ENCODE measurements at places on chromosomes 1 and 21.

DNA sequence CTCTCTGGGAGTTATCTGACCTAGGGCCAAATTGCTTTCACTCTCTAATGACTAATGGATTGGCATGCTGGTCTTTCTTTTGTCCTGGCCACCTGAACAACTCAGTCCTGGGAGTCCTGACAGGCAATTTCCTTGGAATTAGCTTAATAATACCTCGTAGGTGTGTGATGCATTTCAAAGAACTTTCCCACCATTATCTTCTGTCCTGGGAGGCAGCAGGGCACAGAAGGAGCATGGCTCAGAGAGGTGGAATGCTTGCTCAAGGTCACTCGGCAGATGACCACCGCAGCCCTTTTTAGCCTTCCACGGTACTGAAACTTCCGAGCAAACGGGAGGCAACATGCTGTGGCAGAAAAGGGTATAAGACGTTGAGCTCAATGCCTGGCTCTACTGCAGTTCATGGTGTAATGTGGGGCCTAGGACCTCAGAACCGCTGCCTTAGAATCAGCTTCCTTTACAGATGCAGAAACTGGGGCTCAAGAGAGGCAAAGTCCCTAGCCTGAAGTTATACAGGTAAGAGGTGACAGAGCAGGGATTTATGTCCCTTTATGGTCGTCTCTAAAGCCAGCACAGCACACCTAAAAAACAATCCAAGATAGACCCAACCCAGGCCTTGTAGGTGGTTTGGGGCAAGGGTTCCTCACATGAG, 3.2 kb downstream of the ID3 start:
- DNase-seq: no peak

DNA sequence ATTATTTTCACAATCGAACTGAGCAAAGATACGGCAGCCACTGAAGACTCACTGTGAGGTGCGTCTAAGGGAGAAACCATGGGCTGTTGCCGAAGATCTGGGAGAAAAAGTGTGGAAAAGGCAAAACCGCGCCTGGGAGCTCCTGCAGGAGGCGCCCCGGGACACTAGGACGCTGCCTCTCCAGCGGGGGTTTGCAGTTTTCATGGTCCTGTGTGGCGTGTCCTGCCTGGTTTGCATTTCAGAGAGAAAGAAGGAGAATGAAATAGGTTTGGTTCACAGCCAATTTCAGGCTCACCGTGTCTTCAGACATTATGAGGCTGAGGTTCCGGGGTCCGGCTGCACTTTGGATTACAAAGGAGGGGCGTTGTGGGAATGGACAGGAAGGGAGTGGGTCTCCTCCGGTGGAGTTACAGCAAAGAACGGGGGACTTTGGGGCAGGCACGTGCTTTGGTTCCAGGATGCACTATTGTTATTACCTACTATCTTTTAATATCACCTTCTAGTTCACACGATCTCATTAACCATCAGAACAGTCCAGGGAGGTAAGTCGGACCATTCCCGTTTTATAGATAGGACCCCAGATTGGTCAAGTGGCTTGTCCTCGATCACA, 179.8 kb downstream of the DYRK1A start:
- DNase-seq: no peak

GRCh38 chr1:4308806-4309205, 345.6 kb upstream of the AJAP1 start:
- peak; percentile 36 for DNase-seq

- no peak for DNase-seq
Measured at GRCh38 chr1:23395154-23395724, 25.6 kb upstream of the ZNF436 start.

- DNase-seq: no peak
Measured at GRCh38 chr1:100631015-100631551, 88.5 kb upstream of the VCAM1 start.

GRCh38 chr1:225470211-225471108, 42.6 kb upstream of the LBR start:
- peak; percentile 57 for DNase-seq

DNA sequence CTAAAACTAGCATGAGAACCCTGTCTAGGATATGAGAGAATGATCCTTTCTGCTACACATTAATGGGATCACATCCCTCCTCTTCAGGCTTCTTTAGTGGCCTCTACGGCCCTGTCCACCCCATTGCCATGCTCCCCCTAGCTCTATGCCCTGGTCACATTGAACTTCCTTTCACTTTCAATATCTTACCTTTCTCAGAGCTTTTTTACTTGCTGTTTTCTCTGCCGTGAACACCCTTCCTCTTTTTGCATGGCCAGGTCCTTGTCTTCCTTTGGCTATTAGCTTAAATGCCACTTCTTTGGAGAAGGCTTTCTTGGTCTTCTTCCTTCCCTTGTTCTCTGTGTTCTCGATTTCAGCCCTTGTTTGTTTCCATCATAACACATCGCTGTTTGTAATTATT, 97.4 kb downstream of the GIPC2 start:
- DNase-seq: no peak

DNA sequence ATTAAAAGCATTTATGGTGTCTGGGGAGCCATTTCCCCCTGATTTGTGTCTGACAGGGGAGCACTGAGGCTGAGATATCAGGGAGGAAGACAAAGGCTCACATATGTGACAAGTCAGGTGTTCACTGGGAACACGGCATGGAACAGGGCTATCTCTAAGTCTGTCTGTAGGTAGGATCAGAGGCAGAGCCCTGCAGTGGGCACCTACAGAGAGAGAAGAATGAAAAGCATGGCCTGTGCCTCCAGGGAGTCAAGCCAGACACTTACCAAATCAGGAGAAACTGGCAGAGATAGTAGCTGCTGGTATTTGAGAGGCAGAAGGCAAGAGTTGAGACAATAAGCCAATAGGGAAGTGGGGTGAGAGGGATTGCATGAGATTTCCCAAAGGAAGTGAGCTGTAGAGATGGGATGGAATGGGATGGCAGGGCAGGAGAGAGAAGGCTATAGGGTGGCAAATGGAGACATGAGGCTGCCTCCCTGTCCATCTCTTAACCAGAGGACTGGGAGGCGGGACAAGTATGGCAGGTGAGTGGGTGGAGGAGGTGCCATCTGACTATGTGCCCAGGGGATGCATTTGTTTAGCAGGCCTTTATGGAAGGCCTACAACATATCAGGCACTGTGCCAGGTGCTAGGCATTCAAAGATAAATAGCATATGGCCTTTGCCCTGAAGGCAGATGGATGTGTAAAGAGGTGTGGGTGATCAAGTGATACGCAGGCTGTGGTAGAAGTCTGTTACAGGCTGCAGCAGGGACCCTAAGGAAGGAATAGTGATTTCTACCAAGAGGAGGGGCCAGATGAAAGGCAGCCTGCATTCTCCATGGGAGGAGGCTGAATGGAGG, 136.2 kb upstream of the IPO9 start:
- no peak for DNase-seq

- DNase-seq: peak; percentile 78
Measured at GRCh38 chr1:85048296-85049064, at the start of gene MCOLN3. Gene MCOLN3, minus strand, starts transcription at chr1:85048500. Its CDS starts 3,140 bp downstream, at chr1:85045360.

- DNase-seq: no peak
Measured at GRCh38 chr1:230080822-230081221, 13.8 kb downstream of the GALNT2 start.

- no peak for DNase-seq
Measured at GRCh38 chr1:97145321-97145956, 423.9 kb downstream of the PTBP2 start.

DNA sequence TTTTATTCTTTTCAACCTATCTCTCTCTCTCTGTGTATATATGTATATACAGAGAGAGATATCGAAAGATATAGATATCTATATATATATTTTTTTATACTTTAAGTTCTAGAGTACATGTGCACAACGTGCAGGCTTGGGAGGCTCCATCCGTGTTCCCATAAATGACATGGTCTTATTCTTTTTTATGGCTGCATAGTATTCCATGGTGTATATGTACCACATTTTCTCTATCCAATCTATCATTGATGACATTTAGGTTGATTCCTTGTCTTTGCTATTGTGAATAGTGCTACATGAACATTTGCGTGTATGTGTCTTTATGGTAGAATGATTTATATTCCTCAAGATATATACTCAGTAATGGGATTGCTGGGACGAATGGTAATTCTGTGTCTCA, 55.2 kb upstream of the GPR88 start:
- no peak for DNase-seq

All from activated effector memory CD4-positive, alpha-beta T cell treated with anti-CD3 and anti-CD28 coated beads, Interleukin-2, amount 50 U/mL, for 16 hours (primary cell).